Stimulated activated CD8-positive, alpha-beta memory T cell treated with anti-CD3 and anti-CD28 coated beads, Interleukin-4, amount 100 ng/mL, for 1 hour (primary cell): ENCODE measurements at places on chromosomes 2 and 18.

DNA sequence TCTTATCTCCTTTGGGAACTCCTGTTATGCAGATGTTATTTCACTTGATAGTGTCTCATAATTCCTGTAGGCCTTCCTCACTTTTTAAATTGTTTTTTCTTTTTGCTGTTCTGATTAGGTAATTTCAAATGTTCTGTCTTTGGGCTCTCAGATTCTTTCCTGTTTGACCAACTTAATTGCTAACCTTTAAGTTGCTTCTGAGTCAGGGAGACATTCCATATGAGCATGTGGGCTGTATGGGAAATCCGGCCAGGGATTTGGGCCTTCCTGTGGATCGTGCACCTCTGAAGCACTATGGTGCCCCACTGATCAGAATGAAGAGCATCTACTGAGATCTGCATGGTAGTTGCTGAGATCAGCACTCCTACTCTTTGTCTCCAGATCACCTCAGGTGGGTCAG is 44.7 kb upstream of the REEP1 start:
- no peak for DNase-seq

GRCh38 chr18:961644-962355 is 57.1 kb downstream of the ADCYAP1 start:
- DNase-seq: peak; percentile 17

- no peak for DNase-seq
Observed at GRCh38 chr18:59275406-59275949, 2.2 kb upstream of the RAX start.

DNA sequence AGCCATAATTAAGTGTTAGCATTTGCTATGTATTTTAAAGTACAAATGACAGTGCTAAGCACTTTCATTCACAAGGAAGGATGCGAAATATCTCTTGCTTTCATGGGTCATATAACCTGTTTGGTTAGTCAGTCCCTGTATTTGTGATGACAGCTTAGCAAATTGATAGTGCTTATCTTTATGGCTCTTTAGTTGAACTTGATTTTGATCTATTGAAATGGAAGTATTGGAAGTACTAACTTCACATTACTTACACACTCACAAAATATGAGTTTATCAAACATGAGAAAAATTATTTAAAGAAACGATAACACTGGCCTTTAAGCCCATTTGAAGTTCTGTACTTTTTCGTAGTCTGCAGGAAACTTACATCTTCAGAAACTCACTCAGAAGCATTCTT is 97.4 kb upstream of the NEUROD1 start:
- DNase-seq: no peak

GRCh38 chr18:3816610-3817363 is 366.8 kb downstream of the TGIF1 start:
- DNase-seq: no peak

GRCh38 chr2:26942543-26943295 is 27.7 kb upstream of the MAPRE3 start:
- DNase-seq: peak; percentile 19

DNA sequence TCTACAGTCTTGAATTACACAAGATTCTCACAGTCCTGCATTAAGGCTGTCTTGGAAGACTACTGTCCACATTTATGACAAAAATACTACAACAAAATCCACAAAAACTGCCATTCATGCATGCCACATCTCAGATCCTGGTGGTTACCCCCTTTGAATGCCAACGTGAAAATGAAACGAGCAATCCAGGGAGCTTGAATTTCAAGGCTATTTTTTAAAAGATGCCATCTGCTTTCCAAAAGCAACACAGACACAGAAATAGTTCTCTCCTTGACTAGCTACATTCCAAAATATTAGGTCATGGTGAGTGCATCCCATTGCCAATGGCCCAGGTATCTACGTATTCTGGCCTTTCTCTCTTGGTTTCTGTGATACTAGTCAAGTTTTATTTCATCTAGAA is 36.3 kb downstream of the IRS1 start:
- no peak for DNase-seq

GRCh38 chr18:22293417-22293816 is 124.0 kb downstream of the GATA6 start:
- DNase-seq: no peak

GRCh38 chr2:48651158-48651790 is 33.6 kb downstream of the GTF2A1L start:
- no peak for DNase-seq

- DNase-seq: no peak
Observed at GRCh38 chr2:133541376-133541775, 26.9 kb downstream of the NCKAP5 start.

DNA sequence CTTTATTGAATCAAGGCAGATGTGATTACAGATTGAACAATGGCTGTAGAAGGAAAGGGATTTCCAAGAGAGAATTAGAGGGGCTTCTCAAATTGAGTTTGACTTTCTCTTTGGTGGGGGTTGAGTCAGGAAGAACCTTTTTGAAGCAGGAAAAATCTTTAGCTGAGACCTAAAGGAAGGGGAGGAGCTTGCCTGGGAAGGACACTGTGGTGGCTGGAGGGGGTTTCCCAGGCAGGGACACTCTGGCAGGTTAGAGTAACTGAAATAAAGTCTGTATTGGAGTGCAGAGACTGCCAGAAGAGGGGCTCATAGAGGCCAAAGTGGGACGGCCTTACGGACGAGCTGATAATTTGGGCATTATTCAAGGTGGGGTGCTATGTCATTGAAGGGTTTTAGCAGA is 69.3 kb downstream of the NEDD4L start:
- no peak for DNase-seq

DNA sequence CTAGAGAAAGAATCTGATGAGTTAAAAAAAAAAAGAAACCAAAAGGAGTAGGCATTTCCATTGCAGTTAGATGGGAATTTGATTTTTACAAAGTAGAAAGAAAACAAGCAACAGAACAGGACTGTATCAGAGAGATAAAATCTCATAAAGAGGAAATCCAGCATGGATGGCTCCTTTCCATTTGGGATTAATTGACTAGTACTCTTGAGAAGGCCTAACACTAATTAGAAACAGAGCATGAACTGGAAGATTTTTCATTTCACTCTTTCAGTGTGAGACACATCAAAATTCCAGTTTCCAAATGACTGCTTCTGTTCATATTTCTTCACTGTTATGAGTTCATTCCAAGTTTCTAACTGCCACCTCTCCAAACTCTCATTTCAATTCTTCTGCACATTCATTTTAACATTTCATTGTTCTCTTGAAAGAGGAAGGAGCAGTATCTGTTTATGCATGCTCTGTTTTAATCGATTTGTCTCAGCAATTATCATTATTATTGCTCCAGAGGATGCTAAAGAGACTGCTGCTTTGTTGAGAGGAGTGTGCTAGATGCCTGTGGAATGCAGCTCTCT is 108.8 kb upstream of the PIEZO2 start:
- no peak for DNase-seq

DNA sequence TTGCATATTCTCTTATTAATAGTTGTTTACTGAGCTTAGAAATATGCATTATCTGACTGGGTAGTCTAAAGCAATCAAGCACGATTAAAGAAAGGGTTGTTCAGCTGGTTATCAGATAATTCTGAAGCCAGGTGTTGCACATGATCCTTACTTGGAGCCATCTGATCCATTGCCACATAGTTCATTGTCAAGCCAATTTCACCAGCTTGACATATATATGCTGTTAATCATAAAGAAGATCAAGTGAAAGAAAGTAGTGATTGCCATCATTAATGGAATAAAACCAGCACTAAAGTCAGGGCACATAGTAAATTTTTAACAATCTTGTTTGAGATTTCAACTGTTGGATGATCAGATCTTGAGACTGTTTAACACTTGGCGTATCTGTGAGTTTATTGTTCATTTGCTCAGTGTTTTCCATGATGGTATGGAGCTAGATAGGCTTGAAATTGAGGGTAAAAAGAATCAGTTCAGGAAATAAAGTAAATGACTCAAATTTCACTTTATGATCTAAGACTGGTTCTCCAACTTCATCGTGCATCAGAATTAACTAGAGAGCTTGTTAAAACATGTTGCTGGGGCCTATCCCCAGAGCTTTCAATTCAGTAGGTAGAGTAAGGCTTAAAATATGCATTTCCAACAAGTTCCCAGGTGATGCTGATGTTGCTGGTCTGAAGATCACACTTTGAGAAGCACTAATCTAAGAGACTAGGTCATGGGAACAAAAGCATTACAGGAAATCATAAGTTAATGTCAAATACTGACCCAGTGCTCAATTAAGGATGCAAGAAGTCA is 539.6 kb downstream of the SATB2 start:
- no peak for DNase-seq

DNA sequence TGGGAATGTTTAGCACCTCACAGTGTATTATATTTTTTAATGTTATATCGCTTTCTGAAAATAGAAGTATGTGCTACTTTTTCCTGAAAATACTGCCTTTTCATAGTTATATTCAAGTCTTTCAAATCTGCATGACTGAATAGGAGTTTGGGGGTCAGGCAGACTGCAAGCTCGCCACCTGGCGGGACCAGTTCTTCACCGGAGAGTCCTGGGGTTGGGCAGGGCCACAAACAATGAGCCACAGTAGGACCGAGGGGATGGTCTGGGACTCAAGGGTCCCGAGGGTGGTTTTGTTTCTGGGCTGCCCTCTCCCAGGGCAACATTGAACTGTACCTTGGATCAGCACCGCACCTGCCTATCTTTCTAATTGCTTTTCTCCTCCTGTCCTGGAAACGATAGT is 70.6 kb downstream of the VWA3B start:
- DNase-seq: no peak

DNA sequence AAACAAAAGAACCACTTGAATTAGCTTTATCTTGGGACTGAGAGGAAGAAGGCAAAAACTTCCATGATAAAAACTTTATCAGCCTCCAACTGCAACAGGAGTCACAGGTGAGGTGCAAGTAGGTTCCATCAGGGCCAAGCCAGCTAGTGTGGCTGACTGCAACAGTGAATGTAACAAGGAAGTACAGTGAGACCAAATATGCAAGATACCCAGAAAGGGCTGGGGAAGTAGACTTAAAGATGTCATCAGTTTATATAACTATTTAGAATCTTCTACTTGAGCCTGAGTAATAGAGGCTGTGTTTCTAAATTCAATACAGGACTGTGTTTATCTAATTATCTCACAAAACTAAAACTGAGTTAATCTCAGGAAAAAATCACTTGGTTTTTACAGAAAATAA is 14.8 kb downstream of the PLEKHM3 start:
- DNase-seq: no peak

GRCh38 chr2:136394136-136395060 is 276.4 kb upstream of the CXCR4 start:
- DNase-seq: no peak

- DNase-seq: no peak
Observed at GRCh38 chr2:6648596-6649247, 217.0 kb downstream of the CMPK2 start.

GRCh38 chr2:191195021-191195420 is 44.2 kb upstream of the STAT4 start:
- DNase-seq: no peak

DNA sequence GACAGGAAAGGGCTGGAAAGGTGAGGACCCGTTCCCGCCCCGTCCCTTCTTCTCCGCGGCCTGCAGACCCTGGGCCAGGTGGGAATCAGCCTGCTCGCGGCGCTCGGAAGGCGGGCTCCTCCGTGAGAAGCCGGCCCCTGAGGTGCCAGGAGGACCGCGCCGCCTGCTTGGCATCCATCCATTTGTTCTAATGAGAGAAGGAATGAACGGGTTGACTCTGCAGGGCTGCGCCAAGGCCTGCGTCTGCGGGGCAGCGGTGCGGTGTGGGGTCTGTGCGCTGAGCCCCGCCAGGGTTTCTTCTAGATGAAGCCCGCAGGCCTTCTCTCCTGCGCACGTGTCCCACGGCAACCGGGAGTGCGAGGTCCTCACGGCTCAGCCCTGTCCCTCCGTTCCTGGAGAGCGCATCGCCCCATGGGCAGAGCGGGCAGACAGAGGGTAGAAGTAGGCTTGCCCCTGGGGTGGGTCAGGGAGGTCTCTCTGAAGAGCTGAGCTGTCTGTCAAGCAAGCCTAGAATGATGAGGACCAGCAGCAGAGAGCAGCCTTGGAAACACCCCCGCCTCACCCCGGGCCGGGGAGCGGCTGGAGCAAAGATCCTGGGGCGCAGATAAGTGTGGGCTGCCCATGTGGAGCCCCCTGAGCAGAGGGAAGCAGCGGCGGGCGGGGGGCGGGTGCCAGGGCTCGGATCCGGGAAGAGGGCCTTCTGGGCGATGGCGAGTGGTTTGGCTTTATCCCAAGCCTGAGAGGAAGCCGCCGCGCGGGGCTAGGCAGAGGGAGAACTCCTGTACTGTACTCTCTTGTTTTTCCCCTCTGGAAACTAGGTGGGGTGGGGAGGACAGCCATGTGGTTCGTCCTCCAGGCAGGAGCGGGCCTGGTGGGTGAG is 27.9 kb upstream of the HS6ST1 start:
- DNase-seq: no peak

- DNase-seq: no peak
Observed at GRCh38 chr2:104853534-104854497, at the start of gene POU3F3. POU3F3 (plus strand) TSS chr2:104854115; CDS start chr2:104855511, 1,396 bp downstream.

DNA sequence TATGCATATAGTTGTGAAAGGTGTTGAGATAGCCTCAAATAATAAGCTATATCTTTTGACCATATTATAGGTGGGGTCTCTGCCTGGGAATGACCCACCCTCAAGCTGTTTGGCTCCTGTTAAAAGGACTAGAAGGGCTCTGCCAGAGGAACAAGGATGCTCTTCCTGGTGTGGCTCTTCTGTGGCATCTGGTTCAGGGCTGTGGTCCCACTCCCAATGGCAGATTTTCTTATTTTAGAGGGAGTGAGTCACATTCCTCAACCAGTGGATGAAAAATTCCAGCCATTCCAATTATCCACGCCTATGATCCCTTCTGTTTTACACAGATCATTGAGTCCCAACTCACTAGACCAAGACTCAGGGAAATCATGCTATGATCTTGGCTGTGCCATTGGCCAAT is 119.9 kb downstream of the PARD3B start:
- no peak for DNase-seq

GRCh38 chr18:75173125-75173432 is 35.9 kb downstream of the PTGR3 start:
- DNase-seq: no peak

DNA sequence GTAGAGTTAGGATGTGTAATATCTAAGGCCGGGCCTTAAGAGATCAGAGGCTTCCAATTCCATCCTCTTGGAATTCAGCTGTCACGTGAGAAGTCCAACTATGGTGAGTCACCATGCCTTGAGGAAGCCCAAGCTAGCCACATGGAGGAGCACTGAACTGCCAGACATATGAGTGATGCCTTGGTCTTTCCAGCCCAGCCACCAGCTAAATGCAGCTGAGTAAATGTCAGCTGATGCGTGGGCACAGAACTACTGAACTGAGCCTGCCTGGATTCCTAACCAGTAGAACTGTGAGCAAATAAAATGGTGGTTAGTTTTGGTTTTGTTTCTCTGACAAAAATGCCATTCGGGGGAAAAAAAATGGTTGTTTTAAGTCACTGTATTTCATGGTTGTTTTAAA is 153.7 kb upstream of the SERTAD2 start:
- no peak for DNase-seq

GRCh38 chr18:50696436-50696835 is 123.4 kb downstream of the MRO start:
- DNase-seq: no peak

DNA sequence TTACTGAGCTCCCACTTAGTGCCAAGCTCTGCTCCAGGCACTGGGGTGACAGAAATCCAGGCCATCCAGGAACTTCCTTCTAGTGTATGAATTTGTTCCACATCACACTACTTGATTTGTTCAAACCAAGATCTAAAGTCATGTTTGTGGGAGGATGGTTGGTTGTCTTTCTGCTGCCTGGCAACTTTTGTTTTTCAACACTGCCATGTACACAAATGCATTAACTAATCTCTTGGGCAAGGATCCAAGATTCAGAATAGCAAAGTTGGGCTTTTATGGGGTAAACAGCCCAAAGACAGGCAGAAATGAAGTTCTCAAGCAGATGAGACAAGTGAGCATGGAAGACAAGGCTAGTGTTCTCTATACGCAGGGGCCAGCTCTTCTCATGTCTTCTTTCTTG is 53.4 kb upstream of the PROKR1 start:
- no peak for DNase-seq
